ENCODE measurements at places on chromosomes 2 and 18. TPM values are rescaled to one million over a fixed set of nuclear protein-coding genes. Genes with fewer than 3 reads are reported as not detected.

The AOX1 gene
- total RNA-seq: not detected

DNA sequence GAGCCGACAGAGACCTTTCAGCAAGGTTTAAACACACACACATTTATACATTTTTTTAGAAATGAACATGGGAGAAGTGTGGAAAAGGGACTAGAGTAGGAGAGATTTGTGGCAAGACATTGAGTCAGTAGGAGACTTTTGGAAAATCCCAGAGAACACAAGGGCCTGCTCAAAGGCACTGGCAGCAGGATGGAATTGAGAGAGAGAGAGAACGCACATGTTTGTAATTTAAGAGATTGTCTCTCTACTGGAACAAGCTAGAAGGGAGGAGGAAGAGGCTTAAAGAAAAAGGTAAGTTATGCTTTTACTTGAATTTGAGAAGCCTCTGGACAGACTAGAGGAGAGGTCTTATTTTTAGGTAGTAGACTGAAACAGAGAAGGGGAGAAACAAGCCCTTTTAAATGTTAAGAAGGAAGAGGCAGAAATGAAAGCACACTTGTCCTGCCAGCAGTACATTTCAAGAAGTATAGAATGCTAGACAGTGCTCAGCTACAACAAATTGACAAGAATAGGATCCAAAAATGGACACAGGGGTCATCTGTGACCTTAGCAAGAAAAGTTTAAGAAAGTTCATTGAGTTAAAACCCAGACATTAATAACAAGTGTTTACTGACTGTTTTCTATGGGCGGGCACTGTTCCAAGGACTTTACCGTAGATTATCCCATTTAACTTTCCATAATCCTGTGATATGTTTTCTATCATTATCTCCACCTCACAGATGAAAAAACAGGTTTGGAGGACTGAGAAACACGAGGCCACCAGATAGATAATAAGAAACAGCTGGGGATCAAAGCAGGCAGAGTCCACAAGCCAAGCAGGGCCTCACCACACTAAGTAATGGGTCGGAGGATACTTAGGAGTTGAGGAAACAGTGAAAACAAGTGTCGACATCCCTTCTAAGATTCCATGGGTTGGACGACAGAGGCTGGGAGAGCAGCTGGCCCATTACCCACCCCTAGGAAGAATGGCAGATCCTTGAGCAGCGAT, 306.5 kb upstream of the NRP2 start:
- no peak overlapping the region for H3K27ac ChIP-seq
- peaks cover 5% of the 10 kb centered on the region for H3K4me1 ChIP-seq
- DNase-seq: no peak
- no peak overlapping the region for H3K4me3 ChIP-seq
- no peaks in the 10 kb centered on the region for H3K27me3 ChIP-seq

The TMEM163 gene
- total RNA-seq: 1.3 TPM

GRCh38 chr18:25174324-25174723, 177.6 kb downstream of the ZNF521 start:
- H3K36me3 ChIP-seq: peaks cover 2% of the 10 kb centered on the region
- no peak overlapping the region for H3K27ac ChIP-seq
- no peak for DNase-seq
- no peaks in the 10 kb centered on the region for H3K4me1 ChIP-seq
- H3K4me3 ChIP-seq: no peak overlapping the region

The HNMT gene
- total RNA-seq: 0.47 TPM
